Kidney tubule cell (primary cell): ENCODE measurements at places on chromosomes 7 and 10.

DNA sequence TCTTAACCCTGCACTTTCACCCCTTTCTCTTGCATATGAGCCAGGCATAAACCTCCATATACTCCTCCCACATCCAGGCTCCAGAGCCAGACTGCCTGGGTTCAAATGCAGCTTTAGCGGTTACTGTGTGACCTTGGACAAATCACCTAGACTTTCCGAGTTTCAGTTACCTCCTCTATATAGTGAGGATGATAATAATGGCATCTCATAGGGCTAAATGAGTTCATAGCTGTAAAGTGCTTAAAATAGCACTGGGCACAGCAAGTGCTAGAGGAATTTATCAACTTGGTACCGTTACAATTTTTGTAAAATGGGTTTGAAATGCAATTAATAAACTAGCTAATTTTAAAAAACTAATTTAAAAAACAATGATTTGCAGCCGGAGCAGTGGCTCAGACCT, 53.4 kb upstream of the DGKI start:
- DNase-seq, result no peak

GRCh38 chr7:30665449-30665848, 16.8 kb downstream of the CRHR2 start:
- no peak for DNase-seq

GRCh38 chr7:139654276-139655181, 123.3 kb downstream of the HIPK2 start:
- no peak for DNase-seq

GRCh38 chr7:125512373-125512772, 582.7 kb upstream of the POT1 start:
- no peak for DNase-seq

- no peak for DNase-seq
These were observed 20.5 kb upstream of the DNAJB12 start for GRCh38 chr10:72375173-72375572.

GRCh38 chr10:112000466-112000865, 183.1 kb downstream of the GPAM start:
- DNase-seq, result no peak

DNA sequence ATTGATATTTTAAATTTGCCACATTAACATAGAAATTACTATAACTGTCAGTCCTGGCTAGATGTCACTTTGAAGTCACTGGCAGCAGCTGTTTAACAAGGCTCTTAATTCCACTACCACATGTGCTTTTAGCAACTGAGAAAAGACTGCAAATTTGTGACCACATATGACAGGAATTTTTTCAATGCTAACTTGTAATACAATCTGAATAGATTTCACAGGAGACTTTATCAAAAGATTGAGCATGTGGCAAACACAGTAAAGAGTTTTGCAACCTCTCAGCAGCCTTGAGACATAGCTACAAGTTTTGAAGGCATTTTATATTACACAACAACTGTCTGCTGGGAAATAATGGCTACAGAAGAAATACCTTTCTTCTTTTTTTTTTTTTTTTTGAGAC, 73.0 kb downstream of the MICU1 start:
- DNase-seq, result no peak

GRCh38 chr7:159045839-159046238, 98.8 kb downstream of the VIPR2 start:
- no peak for DNase-seq

DNA sequence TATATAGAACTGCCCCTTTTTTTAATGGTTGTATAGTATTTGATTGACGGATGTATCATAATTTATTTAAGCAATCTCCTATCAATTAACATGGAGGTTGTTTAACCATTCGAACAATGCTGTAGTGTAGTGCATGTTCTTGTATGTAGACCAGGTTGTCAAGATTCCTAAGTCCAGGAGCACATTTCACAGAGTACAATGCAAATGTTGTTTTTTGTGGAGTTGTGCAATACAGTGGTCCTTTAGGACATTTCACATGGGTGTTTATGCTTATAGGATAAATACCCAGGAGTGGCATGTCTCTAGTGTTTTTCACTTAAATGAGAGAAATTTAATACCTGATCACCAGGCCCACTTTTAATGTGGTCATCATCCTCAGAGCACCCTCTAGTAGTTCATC, 8.1 kb downstream of the ASB4 start:
- DNase-seq, result no peak

DNA sequence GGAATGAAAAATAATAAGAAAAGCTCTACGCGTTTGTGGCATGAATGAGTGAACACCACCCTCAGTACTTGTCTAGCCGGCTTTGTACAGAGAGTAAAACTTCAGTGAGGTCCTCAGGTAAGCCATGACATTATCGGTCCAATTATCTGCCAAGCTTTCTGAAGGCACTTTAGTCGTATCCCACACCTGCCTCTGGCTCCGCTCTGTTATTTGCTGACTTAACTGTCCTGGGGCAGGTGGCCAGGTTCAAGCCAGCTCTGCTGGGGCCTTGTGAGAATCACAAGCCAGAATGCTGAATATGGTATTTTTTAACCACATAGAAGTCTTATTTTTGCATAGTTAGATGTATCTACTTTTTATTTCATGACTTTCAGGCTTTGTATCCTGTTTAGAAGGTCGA, 66.0 kb upstream of the FHIP2A start:
- DNase-seq, result no peak

DNA sequence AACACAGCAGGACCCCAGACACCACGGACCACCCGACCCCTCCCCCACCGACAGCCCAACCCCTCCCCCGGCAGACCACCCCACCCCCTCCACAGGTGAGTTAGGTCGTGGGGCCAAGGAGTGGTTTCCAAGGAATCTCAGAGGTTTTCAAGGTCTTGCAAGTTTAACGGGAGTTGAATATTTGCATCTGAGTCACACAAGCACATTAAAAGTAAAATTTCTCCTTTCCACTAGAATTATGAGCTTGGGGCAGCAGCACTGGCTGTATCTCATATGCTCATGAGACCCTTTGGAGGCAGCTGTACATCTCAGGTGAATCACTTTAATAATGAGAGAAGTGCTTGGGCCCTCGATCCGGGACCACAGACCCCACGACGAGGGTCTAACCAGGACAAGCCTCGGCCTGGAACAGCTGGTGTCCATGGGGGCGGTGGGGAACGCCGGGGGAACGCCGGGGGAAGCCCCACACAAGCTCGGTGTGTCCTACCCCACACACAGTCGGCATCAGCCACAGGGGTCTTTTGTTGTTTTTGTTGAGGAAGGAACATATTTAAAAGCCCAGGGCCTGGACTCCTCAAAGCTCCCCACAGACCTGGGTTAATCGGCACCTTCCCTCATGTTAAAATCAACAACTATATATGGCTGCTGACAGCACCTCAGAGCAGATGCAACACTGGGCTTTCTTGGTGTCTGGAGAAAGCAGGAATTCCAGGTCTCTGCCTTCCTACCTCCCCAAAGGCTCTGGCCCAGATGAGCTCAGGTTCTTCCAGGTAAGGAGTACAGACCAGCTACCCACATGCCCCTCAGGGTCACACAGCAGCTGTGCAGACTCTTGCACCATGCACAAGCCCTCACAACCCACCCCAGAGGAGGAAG, 130.3 kb downstream of the DIP2C start:
- no peak for DNase-seq
